ENCODE measurements at places on chromosomes 6 and 20.
A peak's percentile ranks its signal among the peaks of the same experiment; 100 is the strongest.

DNA sequence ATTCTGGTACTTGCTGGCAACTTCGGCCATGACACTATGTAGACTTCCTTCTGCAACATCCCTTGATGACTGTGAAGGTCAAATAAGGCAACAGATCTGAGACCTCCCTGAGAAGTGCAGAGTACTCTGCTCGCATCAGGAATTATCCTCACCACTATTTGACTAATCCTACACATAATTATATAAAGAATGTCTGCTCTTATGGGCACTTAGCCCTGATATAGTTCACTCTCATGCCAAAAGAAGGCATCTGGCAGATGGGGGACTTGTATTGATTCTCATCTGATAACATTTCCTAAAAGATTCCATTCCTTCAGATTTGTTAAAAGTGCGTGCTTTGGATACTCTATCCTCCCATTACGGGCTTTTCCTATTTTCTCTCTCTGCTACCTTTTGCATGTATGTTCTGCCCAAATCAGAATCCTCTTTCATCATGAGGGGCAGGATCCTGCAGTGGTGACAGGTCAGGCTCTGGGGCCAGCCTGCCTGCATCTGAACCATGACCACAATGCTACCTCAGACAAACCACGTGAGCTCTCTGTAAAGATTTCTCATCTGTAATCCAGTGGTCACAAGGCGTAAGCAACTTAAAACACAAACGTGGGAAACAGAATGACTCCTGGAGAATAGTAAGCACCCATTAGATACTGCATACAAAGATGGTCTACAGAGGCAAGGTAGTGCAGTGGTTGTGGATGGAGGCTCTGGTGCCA lies 134.0 kb downstream of the GJA10 start:
- no peak for DNase-seq

DNA sequence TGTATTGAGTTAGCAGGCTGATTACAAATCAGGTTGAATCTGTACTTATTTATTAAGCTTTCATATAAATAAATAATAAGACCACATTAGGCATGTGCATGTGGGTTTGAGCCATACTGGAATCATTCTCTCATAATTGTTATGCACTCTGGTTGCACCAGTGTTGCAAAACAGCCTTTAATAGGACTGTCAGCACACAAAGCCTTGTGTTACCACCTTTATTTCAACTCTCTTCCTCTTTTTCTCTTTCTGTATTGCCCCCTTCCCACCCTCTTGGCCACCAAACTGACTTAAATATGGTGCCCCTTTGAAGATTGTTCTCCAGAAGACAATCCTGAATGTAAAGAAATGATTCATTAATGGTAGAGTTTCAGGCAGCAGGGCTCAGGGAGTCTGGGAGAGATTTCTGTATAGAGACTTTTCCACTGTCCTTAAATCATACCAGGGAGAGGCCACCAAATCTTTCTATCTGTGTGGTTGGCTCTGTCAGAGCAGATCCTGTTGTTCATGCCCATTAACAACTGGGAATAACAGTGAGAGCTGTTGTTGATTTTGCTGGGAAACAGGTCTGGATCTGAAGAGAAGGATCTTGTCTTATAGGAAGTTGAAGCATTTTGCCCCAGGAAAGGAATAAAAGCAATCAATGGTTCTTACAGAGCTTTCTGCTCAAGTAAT lies 131.6 kb upstream of the SOX4 start:
- no peak for DNase-seq

DNA sequence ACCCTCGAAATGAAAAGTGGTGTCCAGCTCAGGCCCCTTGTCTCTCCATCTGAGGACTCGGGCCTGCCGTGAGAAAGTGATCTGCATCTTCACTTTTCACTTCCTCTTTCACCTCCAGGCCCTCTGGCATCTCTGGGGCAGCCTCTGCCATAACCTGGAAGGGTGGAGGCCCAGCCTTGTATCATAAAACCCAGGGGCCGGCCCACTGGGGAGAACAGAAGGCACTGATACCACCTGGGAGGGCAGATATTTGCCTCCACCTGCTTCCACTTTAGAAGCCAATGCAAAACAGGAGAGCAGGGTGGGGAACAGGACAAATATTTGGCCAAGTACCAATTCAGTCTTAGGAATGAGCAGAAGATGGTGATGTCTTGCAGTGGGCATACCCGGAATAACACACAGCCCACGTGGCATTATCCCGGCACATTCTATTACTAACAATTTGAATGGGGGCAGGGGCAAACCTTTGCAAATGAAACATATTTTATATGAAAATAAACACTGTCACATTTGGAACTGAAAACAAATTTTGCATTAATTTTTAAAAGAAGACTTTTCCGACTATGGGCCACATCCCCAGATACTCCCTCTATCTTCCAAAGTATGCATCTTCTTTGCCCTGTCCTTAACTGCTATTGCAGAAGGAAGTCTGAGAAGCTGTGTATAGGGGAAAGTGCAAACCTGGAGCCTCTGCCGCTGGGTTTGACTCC lies 69.2 kb upstream of the TBC1D7 start:
- DNase-seq, result no peak

DNA sequence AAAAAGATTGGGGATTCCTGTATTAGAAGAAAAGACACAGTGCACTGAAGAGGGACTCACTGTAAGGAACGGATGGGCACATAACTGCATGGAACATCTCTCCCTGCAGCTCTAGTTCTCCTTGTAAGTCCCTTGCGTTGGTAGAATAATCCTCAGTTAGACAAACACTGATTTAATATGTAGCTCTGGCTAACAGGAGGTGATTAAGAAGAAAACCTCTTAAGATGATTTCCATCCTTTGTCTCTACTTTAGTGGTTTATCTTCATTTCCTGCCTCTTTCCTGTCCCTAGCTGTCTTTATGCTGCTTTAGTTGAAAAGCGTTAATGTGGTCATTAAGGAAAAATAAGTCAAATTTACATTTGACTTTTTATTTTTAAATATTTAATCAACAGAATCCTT lies 86.6 kb downstream of the SLC16A10 start:
- no peak for DNase-seq

DNA sequence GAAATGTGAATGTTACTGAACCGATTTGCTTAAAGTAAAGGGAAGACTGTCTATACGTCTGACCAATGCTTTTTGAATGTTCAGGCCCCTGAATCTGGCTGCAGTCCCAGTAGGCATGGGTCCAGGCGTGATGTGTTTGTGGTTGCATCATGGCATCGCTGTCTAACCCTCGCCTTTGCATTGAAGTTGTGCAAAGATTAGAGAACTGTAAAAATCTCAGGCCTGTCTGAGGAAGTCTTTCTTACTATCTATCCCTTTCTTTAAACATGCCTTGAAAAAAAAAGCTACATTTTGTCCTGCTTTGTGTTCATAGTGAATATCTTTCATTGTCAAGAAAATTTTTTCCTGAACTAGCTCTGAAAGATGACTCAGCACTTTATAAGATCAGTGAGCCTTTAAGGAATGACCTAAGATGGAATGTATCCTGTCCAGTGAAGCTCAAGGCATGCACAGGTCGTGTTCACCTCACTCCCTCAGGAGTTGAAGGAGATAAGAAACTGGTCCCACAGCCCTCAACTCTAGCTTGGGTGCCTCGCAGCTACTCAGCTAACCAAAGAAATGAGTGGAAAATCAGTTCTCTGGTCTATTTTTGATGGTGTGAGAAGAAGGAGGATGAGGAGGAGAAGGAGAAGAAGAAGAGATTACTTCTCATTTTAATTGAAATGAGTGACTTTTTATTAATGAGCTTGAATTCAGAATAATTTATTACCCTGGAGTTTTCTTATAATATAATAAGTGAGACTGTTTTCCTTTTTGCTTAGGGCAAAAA lies 48.6 kb downstream of the TPD52L1 start:
- peak; percentile 81 for DNase-seq

DNA sequence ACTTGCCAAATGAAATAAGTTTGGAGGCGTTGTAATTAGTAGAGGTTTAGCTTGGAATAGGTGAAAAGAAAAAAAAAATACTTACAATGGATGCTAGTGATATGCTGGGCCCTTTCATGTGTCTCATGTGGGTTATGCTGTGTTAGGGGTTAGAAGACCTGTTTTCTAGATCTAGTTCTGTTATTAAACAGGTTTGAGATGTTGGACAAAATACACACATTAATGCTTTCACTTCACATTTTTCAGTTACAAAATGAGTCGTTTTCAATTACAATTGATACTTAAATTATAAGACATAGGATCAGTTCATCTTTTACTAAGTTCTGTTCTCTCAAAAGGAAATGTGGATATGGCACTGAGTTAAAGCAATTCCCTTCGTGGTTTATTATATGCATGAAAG lies 509.8 kb downstream of the EPM2A start:
- DNase-seq, result no peak

DNA sequence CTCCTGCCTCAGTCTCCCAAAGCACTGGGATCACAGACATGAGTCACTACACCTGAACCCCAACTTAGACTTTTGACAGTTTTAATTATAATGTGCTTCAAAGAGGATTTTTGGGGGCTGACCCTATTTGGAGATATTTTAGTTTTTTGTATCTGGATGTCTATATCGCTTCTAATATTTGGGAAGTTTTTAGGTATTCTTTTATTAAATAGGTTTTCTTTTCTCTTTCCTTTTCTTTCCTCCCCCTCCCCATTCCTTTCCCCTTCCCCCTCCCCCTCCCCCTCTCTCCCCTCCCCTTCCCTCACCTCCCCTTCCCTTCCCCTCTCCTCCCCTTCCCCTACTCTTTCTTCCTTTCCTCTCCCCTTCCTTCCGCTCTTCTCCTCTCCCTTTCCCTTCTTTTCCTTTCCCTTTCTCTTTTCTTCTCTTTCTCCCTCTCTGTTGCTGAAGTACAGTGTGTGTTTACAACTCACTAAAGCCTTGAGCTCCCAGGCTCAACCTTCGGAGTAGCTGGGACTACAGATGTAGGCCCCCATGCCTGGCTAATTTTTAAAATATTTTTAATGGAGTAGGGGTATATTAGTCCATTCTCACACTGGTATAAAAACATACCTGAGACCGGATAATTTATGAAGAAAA lies 24.4 kb upstream of the NKX2-4 start:
- DNase-seq, result no peak
